Activated CD4-positive, alpha-beta T cell treated with anti-CD3 and anti-CD28 coated beads, Interleukin-2, amount 50 U/mL, for 4 hours (primary cell): ENCODE measurements at places on chromosomes 11 and 22.

DNA sequence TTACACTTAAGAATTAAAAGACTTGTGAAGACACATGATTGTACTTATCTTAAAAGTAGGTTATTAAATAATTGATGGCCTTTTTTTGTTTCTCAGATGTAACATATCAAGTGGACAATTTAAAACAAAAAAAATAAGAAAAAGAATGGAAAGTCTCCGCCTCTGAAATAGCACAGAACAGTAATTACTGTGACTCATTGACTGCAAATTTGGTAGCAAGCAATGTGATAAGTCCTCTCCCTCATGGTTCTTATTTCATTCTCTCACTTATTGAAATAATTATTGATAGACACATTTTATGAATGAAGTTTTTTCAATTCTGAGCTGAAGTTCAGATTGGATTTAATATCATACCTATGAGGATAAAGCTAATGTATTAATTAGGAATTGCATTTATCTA is 717.9 kb upstream of the LUZP2 start:
- DNase-seq: no peak

GRCh38 chr22:37109242-37109917 is at the start of gene TMPRSS6:
TSS of gene TMPRSS6 (minus strand) at chr22:37109713. CDS start at chr22:37103417, 6,296 bp downstream.
- no peak for DNase-seq

DNA sequence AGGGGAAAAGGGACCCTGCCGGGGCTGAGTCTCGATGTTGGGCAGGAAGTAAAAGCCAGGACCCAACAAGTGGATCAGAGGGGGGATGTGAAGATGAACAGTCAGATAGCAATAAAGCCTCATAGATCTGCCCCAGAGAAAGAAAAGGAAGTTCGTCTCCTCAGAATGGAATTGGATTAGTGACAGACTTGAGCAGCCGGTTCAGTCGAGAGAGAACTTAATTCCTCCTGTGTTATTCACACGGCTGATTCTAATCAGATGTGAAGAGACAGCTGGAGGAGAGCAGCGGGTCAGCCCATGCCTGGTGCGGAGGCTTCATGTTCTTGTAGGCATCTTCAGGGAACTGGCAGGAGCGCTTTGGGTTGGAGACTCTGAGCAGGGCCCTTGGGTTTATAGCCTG is 29.3 kb upstream of the CABP7 start:
- DNase-seq: no peak

DNA sequence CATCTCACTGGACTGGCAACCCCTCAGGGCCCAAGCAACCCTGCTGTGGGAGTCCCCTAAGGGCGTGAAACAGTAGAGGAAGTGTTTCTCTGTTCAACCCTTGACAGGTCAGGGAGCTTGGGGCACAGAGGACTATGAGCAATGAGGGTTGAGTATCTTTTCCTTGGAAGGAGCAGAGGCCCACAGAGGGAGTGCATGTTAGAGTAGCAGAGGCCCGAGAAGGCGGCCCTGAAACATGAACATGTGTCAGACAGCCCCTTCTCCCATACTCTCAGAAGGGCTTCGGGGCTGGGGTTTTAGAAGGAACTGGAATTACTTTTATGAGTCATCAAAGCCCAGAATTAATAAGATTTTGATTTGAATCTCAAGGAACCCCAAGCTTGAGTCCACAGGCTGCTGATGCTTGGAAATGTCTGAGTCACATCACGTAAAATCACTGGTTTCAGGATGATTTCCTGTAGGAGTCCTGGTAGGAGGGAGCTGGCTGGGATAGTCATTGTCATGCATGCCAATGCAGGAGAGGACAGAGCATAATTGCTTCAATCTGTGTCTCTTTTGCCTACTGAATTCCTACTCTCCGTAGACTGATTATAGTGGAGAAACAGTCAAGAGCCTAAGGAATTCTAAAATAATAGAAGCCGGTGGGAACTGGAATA is 22.6 kb downstream of the C11orf71 start:
- DNase-seq: no peak

DNA sequence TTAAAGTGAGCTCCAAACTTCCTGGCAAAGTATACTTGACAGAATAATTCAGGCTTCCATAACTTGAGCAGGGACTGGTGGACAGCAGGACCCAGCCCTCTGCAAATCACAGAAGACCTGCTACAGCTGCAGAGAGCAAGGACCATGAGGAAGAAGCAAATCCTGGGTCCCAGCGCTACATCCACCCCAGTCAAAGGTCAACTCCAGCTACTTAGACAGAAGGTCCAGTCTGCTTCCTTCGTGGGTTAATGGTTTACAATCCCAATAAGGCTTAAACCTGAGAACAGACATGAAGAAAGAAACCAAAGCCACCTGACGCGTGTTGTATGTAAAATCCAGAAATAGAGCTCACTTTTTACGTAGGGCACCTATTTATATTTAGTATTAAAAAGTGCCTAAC is 57.7 kb downstream of the SHANK2 start:
- no peak for DNase-seq

GRCh38 chr22:36660510-36660840 is 43.1 kb downstream of the CACNG2 start:
- DNase-seq: no peak

- no peak for DNase-seq
Measured at GRCh38 chr11:10409207-10409661, 45.8 kb upstream of the AMPD3 start.

- DNase-seq: no peak
Measured at GRCh38 chr22:46129390-46130041, 20.8 kb upstream of the PPARA start.

DNA sequence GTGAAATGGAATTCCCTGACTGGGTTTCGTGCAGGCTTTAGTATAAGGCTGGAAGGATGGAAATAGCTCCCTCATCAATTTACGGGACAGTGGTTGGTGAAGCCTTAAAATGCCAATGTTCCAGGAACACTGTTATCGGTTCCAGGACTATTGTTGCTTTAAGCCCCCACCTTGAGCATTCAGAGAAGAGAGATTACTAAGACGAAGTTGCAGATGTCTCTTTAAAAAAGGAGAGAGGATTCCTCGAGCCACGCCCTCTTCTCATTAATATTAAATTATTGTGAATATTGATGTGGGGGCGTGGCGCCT is 195 bp upstream of the CREB3L1 start:
- no peak for DNase-seq

DNA sequence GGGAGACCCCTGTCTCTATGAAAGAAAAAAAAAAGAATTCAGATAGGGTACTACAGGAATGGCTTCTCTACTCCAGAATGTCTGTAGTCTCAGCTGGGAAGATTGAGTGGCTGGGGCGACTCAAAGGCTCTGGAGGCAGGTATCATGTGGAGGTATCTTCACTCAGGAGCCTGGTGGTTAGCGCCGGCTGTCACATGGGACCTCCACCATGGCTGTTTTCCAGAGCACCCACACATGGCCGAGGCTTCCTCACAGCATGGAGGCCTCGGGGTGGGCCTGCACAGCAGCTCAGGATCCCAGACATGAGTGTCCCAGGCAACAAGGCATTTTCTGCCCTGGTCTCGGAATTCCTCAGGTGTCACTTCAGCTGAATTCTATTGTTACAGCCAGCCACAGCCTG is 10.1 kb downstream of the RPS13 start:
- no peak for DNase-seq

GRCh38 chr11:41446107-41446506 is 13.3 kb downstream of the LRRC4C start:
- no peak for DNase-seq

DNA sequence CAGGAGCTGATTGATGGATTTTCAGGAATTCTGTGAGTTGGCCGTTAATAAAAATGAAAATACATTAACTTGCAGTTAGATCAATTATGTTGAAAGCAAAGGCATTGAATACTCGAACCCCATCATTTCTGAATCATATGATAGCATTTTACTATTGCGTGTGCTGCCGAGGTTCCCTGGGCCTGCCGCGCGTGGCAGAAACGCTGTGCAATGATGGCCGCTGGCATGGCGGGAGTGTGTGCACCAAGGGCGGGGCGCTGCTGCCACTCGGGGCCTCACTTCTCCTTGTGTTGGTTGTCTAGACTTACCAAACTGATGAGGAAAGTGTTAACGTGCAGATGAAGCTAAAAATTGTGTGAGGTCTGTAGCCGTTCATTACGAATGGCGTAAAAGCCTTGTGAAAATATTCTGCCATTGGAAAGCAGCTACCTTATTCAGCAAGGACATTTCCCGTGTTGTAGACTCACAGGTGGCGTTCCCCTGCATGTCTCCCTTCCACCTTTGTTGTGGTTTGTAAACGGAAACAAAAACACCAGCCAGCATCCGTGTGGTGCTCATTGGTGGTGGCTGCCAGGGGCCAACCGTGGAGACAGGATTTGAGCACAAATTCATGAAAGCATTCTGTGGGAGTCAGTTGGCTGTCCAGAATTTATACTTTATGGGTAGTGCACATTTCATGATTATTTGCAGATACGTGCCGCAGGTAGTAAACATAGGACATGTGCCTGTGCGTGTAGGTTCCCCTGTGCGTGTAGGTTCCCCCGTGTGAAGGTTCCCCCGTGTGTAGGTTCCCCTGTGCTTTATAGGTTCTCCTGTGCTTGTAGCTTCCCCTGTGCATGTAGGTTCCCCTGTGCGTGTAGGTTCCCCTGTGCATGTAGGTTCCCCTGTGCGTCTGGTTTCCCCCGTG is 5.9 kb upstream of the GRAMD4 start:
- peak; percentile 60 for DNase-seq

DNA sequence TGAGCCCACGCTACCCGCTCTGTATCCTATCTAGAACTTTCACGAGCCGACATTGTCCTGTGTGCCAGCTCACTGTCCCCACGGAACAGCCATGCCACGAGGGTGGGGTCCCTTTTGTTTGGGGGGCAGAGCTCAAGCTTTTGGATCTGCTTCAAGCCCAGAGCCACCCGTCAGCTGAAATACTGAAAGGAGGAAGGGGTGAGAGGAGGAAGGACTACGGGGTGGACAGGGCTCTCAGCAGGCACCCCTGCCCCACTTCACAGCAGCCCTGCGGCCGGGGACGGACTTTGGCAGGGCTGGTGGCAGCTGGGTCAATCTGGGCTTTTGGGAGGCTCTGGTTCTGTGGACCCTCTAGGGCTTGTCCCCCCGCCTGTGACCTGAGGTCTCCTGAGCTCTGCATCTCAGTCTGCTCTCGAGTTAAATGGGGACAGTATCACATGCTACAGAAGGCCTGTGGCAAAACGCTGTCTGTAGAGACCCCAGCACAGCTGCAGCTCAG is 30.0 kb upstream of the MUC5AC start:
- DNase-seq: no peak

DNA sequence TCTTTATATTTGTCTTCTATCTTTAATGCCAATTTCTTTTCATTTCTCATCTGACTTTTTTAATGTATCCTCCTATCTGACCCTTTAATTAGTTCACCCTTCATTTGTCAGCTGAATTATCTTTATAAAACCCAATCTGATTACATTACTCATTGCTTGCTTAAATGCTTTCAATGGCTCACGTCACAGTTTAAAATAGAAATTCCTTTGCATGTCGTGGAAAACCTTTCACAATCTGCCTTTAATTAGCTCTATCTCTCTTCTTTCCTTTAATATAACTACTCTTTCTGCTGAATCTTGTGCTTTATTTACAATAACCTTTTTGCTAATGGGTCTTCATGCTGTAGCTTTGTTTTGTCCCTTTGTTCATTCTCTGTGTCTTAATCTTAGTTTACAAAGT is 125.7 kb downstream of the DYNC2H1 start:
- DNase-seq: no peak

DNA sequence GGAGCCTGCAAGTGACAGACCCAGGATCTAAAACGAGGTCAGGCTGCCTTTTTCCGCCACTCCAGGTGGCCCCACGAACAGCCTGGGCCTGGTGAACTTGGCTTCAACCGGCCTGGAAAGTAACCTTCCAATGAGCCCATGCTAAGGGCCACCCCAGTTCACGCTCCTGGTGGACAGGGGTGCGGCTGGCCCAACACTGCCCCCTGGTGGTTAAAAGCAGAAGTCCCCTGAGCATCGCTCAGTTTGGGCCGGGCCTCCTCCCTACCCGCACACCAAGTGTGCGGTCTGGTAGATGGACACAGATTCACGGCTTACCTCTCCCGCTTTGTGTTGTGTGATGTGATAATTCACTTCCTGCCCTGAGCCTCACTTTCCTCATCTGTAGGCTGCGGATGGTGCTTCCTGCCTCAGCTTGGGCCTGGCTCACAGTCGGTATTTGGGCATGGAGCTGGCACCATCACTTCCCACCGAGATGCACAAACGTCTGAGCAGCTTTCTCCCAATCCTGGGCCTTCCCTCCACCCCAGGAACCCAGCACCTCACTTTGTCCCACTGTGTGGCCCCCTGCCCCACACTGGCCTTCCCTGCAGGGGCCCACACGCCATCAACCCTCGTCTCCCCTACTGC is 13.7 kb upstream of the SEC14L3 start:
- peak; percentile 66 for DNase-seq

- no peak for DNase-seq
Measured at GRCh38 chr22:49763138-49763537, 64.5 kb downstream of the BRD1 start.
